ENCODE measurements at places on chromosomes 16 and 17.

GRCh38 chr17:34178092-34178491 is 77.0 kb upstream of the CCL2 start:
- no peak for DNase-seq

GRCh38 chr16:9429646-9430330 is 338.3 kb downstream of the HAPSTR1 start:
- no peak for DNase-seq

DNA sequence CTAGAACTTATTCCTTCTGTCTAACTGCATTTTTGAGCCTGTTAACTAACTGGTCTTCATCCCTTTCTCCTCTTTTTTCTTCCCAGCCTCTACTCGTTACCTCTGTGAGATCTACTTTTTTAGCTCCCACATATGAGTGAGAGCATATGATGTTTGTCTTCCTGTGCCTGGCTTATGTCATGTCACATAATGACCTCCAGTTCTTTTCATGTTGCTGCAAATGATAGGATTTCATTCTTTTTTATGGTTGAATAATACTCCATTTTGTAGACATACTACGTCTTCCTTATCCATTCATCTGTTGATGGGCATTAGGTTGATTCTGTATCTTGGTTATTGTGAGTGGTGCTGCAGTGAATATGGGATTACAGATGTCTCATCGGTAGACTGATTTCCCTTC is 184.7 kb downstream of the PRKCA start:
- no peak for DNase-seq

GRCh38 chr17:75758131-75758905 is 6.7 kb downstream of the GALK1 start:
- DNase-seq = no peak

DNA sequence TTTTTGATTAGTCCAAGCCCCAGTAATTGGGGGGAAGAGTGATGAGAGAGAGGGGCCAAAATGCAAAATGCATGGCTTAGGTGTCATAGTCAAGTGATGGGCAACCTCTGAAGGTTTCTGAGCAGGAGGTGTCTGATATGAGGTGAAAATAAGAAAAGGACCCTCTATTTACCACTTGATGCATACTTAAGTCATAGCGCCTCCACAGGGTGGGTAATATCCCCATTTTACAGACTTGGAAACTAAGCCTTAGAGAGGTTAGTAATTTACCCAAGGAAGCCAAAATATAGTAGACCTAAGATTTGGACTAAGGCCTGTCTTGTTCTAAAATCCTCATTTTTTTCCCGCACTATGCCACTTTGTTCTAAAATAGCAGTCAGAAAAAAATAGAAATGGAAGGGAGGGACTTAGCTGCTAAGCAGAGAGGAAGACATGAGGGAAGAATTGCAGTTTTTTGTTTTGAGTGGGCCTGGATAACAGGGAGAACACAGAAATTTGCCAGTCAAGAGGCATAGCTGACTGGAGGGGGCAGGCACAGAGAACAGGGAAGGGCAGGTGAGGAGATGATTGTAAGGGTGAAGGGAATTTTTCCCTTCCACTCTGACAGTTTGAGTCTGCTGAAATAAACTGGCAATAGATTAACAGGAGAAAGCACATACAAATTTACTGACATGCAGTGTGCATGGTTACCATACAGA is 2.3 kb upstream of the GRB2 start:
- DNase-seq = no peak

DNA sequence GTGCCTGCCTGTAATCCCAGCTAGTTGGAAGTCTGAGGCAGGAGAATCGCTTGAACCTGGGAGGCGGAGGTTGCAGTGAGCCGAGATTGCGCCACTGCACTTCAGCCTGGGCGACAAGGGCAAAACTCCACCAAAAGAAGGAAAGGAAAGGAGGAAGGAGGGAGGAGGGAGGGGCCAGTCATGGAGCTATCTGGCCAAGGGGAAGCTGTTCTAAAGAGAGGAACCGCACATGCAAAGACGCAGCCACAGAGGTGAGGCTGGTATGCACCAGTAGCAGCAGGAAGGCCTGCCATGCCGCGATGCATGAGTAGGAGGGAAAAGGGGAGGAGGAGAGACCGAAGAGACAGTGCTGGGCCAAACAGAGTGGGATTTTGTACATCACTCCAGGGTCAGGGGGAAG is 35.9 kb downstream of the HSBP1 start:
- no peak for DNase-seq

GRCh38 chr16:70749681-70750601 is 51.0 kb downstream of the VAC14 start:
- DNase-seq = no peak

DNA sequence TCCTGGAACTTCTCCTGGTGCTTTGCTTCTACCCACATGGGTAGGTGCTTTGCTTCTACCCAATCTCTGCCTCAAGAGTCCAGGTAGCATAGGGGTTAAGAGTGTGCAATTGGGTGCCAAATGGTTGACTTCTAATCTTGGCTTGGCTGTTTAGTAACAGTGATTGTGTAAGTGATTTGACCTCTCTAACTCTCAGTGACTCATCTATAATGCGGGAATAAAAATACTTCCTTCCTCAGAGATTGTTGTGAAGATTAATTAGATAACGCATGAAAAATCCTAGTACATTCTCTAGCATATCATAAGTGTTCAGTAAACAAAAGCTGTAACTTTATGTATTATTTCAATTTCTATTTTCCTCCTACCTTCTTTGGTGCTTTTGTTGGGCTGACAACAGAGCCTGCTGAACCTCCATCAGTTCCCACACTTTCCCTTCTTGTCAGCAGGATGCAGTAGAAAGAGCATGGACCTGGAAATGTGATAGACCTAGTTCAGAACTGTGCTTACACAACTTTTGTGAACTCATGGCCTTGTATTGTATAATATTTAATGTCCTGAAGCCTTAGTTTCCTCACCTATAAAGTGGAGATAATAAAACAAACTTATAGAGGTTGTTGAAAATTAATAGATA is 72.9 kb upstream of the SMIM36 start:
- DNase-seq = peak; percentile 42

DNA sequence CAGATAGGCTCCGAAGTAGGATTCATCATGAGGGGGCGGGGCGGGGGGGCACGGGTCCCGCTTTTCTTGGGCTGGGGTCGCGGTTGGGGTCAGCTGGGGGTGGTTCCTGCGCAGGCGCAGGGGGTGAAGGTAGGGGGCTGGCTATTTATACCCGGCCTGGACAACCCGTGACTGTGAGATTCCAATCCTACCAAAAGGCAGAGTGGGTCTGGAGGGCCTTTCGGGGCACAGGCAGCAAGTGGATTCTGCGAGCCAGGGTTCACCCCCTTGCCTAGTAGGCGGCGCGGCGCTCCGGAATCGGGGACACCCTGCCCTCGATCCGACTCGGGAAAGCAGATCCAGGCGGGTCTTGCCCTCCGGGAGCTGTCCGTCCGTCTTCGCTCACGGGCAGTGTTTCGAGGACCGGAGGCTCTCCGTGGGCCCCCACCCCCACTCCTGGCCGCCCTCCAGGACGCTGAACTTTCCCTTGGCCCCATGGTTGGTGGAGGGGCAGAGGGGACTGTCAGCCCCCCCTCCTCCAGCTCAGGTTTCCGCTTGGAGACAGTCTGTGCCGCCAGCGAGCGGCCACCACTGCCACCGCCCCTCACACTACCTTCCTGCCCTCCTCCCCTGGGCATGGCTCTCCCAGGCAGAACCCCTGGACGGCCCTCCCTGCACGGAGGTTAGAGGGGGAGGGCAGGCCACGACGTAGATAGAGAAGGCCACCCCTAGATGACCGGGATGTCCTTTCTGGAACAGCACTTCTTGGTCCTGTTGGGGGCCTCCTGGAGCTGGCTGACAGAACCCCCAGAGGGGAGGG is 634 bp downstream of the SLC2A4 start:
- no peak for DNase-seq

DNA sequence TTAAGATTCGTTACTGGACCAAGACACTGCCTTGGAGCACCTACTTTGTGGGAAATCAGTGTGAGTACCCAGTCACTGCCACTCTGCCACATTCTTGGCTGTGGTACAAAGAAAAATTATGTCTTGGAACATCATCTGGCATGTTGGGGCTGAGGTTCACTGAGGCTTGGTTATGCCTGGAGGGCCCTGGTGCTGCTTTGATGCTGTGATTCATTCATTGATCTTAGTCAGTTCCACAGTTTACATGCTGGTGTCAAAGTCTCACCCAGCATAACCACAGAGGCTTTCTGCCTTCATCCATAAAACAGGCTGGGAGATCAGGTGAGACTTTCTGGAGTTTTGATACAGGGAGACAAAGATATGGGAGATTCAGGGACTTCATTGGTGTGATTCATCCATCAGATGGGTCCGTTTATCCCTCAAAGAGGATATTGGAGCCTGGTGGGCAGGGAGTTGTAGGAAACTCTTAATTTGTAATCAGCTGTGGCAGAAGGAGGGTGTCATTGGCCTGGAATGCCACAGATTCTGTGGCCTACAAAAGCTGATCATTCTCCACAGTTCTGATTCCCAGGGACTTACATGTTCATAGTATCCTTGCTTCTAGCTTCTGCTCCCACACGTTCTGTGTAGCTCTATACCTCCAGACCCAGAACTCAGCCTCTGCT is 322.5 kb downstream of the PMP22 start:
- DNase-seq = peak; percentile 60

DNA sequence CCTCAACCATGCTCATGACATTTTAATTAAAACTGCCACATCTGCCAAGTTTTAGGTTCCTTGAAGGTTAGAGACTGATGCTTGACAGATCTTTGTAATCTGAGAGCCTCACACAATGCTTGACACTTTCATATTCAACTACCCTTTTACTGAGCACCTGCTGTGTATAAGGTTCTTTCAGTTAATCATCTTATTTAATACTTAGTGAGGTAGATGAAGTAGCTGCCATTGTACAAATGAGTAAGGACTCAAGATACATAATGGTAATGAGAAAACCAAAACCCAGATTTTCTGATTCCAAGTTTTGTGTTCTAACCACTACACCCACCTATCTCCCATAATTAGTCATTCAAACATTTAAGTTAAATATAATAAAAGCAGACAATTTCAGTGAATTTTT is 35.4 kb upstream of the ARL6IP1 start:
- DNase-seq = no peak

DNA sequence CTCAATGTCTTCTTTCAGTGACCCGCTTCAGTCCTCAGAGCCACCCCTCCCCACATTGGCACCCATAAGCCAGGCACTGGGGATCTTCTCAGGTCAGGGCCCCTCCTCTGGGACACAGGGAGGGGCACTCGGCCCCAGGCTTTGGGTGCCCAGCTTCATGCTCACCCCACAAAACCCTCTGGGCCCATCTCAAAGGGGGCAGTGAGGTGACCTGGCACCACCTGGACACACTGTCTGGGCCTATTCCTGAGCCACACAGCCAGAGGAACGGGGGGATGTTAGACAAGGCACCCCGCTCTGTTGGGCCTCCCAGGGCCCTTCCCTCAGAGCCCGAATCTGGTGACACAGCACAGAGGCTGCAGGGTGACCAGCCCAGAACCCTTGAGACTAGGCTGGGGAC is 36.1 kb downstream of the TNFRSF13B start:
- DNase-seq = no peak

GRCh38 chr16:66750279-66751052 is 943 bp downstream of the DYNC1LI2 start:
- peak; percentile 9 for DNase-seq

DNA sequence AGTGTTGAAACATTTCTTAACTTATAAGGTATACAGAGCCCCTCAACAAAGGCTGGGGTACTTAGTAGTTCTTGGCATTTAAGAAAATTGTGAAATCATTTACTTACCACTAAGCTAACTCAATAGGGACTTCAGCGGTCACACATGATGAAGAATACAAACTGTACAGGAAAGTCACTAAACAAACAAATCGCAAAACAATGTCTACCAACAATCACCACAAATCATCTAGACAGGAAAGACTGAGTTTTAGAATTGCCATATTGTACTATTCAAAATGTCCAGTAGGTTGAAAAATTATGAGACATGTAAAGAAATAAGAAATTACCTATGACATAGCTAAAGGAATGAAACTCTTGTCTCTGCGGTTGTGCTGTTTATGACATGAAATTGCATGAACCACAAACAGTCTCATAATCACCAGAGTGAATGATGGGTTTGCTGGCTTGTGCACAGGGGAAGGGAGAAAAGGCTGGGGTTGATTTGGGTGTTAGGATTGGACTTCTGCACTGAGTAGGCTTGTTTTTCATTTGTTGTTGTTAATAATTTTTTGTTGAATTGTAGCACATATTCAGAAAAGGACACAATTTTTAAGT is 441.1 kb upstream of the MON1B start:
- DNase-seq = no peak
